ENCODE measurements at places on chromosomes 3 and 15.
A peak's percentile ranks its signal among the peaks of the same experiment; 100 is the strongest.

GRCh38 chr15:46091860-46092450 lies 457.1 kb downstream of the SQOR start:
- DNase-seq, result peak; percentile 44

DNA sequence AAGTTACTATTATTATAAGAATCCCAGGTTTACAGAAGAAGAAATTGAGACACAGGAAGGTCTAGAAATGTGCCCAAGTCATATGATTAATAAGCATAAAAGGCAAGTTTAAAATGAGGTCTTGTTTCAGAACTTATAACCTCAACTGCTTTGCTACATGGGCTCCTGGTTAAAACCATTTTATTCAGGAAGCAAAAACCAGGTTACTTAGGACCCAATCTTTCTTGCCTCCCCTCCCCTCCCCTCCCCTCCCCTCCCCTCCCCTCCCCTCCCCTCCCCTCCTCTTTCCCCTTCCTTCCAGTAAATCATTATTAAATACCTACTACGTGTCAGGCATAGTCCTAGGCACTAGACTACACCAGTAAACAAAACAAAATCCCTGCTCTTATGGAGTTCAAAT lies 93.9 kb downstream of the NAALADL2 start:
- no peak for DNase-seq

DNA sequence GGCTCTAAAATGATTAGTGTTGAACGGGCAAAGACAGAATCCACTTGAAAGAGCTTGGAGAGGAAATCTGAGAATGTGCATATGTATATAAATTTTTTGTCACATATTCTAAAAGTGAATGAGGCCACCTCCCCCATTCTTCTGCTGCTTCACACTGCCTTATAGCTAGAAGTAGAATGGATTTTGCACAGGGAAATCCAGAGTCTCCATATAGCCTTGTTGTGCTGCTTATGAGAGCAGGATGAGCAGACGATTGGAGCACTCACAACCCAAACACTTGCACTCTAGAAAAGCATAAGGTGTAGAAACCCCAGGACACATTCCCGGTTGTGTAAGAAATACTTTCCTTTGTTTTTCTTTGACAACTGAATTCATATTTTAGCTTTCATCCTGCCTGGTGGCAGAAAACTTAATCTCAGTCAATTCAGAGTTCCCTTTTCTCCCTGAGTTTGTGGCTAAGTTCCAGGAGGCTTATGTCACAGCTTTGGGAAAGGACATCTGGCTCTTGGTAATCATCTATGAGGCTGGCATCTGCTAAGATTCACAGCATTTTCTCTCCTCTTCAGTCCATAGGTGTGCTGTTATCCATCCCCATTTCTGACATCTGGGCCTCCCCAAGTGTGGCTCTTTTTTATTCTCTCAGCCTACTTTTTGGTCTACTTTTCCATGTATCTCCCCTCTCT lies 188.4 kb upstream of the PFN2 start:
- no peak for DNase-seq

- no peak for DNase-seq
Measured at GRCh38 chr15:73585871-73586654, 47.1 kb downstream of the NPTN start.
